ENCODE measurements at places on chromosomes 3 and 15.

GRCh38 chr3:54355800-54356199, 233.4 kb downstream of the CACNA2D3 start:
- DNase-seq, result no peak

DNA sequence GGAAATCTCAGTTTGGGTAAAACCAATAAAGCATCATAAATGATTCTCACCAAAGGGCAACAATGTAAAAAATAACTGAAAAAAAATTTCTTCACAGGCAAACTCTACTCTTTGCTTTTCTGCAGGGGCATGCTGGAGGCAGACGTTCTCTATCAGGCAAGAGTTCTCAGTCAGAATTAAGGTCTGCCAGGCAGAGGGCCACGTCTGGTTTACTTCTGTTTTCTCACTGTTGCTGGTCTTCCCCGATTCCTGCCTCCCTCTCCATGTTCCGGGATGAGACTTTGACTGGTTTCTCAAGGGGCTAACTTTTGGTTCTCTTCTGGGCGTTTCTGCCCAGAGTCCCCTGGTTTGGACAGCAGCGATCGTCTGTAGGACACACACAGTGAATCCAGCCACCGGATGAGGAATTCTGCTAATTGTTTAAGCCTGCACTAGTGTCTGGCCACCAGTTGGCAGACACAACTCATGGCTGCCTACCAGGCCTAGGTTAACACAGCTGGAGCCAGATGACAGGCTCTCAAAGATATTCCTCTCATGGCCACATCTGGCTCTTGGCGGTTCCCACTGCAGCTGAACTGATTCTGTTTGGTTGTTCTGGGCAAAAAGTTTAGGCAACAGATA, 273.1 kb downstream of the FOXP1 start:
- peak; percentile 65 for DNase-seq

DNA sequence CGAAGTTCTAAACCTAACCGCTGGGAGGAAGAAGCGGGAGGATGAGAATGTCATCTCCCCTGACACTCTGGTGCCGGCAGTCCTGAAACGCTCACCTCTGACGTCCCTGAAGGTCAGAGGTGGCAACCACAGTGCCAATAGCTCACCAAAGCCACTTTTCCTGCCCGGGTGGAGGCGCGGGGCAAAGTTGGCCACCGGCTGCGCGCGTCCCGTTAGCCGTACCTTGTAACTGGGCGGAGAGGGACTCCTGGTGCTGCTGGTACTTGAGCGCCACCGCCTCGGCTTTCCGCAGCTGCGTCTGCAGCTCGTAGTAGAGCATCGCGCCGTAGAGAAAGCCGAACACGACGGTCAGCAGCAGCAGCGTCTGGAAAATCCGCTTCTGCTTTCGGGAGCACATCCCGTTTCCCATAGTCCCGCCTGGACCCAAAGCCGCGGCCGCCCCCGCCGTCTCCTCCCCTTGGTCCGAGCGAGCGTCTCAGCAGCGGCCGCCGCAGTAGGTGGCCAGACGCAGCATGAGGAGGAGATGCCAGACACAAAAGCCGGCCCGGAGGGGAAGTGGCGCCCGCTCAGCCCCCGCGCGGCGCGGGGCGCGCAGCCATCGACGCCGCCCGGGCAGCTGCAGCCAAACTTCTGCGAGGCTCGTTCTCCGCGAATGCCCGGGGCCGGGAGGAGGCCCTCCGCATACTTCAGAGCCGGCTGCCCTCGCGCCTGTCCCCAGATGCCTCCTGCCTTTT, 680 bp downstream of the GOLIM4 start:
- DNase-seq, result peak; percentile 74

GRCh38 chr3:129599607-129600006, 6.9 kb downstream of the PLXND1 start:
- peak; percentile 66 for DNase-seq

GRCh38 chr3:187997490-187997889, 156.5 kb upstream of the LPP start:
- peak; percentile 47 for DNase-seq
